NCI-H2081 treated with DMSO at 0.1 percent for 48 hours (cell line): ENCODE measurements at places on chromosomes 7 and 10.

DNA sequence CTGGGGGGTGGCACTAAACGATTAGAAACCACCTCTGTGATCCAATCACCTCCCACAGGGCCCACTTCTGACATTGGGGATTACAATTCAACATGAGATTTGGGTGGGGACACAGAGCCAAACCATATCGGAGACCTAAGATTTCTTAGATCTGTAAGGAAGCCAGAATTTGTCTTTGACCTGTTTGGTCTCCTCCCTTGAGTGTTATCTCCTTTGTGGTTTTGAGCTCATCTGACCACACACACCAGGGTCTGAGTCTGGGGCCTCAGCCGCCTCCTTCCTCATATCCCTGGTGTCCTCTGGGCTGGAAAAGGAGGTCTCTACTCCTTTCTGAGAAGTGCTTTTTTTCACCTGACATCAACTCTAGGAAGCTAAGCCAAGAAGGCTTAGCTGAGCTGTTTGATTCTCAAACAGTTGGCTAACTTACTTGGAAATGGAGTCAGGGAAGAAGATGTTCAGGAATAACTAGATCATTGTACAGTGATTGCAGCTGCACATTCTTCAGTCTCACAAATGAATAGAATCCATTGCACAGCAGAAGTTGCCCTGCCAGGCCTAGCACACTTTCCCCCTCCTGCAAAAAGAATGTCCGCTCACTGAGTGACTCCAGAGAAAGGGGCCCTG, 167.4 kb downstream of the ARHGAP21 start:
- DNase-seq = no peak

DNA sequence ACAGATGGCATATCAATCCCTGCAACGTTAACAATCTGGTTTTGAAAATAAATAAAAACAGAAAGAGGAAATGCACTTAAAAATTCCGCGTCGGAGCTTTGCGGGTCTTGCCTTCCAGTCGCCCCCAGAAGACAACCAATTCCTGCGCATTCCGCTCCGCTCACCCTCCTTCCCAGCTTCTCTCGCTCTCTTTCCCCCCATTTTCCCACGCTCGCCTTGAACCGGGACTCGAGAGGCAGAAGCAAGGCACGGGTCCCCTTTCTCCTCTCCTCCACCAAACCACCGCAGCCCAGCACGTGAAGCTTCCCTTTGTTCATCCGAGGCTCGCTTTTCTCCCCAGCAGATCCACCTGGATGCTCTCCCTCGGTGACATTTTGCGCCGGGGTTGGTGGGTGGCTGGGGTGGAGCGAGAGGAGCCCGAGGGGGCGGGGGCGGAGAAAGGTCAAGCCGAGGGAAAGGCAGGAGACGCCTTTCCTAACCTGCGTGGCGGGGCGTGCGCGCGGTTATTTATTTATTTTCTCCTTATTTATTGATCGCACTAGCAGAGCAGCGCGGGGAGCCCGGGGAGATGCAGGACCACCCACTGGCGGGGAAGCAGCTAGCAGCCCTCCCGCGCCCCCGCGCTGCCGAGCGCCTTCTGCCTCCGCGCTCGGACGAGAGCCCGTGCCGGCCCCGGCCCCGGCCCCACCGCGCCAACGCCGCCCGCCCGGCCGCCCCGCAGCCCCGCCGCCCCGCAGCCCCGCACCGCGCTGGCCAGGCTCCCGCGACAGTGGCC, at the start of gene KCND2:
KCND2 (plus strand) TSS at position 475 of the 775 bp plus-strand sequence.
- no peak for DNase-seq

- DNase-seq = no peak
Measured at GRCh38 chr10:131082991-131083481, 228.5 kb downstream of the TCERG1L start.

DNA sequence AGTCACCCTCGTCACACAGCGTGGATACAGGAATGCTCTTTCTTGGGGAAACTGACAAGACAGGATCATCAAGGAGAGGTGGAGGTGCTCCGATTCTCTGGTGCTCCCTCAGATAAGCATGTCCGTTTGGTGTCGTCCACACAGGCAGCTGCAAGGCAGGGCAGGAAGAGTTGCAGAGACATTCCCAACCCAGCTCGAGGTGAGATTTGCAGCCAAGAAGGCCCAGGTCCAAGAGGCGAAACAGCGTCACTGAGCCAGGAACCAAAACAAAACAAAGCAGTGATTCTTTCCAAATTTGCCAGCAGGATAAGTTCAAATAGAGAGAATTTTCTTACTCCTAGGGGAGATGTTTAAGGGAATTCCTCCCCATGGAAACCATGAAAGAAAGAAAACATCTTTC, 386.5 kb upstream of the PFKP start:
- DNase-seq = no peak

- no peak for DNase-seq
Measured at GRCh38 chr10:77230194-77230593, 407.4 kb downstream of the KCNMA1 start.

DNA sequence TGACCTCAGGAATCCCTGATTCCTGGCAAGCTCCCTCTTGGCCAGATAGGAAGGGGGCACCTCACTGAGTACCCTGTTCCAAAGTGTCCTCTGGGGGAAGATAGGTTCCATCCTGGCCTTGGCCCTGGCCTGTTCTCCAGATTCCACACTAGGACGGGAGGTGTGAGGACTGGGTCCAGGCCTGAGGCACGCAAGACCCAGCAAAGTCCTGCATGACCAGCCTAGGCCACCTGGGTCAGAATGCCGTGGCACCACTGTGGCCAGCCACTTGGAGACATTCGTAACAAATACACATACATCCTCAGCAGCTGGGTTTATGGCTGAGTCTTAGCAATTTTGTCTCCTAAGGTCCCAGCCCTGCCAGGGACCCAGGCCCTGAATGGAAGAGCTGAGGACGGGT, 23.3 kb upstream of the TLX1 start:
- no peak for DNase-seq

DNA sequence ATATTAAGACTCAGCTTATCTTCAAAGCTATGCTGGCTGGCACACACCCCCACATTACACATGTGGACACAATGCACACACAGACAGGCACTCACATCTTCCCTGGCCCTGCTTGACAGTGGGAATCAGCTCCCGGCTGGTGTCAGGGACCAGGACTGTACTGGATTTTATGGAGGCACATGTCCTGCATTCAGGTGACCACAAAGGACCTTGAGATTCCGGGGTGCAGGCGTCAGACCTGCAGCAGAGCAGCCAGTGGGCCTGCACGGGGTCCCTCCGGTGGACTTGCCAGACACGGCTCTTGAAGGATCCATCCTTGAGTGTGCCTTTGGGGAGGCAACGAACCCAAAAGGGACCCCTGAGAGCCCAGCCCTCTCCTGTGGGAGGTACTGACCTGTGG, 1.9 kb downstream of the CNPY1 start:
- DNase-seq = no peak

DNA sequence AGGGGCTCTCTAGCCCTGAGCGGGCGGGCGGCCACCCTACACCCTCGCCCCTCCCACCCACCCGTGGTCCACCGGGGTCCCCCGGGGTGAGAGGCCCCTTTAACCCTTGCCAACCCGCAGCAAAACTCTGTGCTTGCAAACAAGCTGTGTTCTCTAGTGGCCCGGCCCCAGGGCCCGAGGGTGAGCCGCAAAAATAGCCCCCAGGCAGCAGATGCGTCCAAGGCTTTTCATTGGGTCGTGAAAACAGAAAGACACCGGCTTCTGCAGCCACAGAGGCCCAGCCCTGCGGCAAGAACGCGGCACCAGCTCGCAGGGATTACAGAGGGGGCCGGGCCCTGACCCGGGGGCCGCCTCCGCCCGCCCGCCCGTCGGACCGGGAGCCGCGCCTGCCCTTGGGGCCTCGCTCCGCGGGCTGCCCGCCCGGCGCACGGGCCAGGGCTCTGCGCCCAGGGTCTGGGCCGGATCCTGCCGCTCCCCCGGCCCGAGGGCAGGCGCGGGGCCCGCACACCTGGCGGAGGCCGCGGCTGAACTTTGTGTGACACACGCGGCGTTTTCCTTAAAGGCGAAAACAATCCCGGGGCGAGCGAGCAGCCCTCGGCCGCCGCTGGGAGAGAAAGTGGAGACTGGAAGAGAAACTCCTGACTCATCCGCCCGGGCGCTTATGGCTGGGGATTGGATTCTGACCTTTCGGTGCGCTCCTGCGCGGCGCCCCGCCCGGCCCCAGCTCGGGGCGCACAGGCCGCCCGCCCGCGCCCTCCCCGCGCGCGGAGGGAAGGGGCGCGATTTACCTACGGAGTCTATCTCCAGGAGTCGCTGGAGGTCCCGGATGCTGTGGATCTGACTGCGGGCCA, 2.8 kb downstream of the PDGFA start:
- no peak for DNase-seq

DNA sequence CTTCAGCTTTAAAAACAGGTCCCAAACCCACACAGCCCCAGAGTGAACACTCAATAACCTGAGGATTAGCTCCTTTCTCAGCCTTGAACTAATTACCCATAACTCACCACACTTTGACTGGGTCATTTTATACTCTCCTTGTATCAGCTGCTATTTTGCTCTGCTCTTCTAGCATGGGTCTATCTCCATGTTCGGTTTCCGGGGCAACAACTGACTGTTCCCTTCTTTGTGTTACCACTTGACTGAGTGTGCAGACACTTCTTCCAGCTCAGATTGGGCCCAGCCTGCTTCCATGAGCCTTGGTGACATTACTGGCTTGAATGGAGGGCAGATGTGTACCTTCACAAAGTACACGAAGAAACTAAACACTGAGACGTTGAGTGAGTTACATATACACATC, 31.5 kb upstream of the PRPS1L1 start:
- DNase-seq = no peak

GRCh38 chr7:13201628-13202027, 514.2 kb downstream of the ARL4A start:
- DNase-seq = no peak

DNA sequence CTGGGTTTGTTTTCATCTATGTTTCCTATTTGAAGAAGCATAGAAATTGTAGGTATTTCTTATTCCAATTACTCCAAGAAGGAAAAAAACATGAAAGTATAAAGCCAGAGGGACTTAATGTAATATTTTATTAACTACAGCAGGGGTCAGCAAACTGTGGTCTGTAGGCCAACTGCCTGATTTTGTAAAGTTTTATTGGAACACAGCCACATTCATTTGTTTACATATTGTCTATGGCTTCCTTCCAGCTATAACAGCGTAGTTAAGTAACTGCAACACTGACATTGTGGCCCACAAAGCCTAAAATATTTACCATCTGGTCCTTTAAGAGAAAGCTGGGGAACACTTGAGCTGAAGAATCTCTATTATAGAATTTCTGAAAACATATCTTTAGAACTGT, 306.2 kb downstream of the BICC1 start:
- peak; percentile 3 for DNase-seq

DNA sequence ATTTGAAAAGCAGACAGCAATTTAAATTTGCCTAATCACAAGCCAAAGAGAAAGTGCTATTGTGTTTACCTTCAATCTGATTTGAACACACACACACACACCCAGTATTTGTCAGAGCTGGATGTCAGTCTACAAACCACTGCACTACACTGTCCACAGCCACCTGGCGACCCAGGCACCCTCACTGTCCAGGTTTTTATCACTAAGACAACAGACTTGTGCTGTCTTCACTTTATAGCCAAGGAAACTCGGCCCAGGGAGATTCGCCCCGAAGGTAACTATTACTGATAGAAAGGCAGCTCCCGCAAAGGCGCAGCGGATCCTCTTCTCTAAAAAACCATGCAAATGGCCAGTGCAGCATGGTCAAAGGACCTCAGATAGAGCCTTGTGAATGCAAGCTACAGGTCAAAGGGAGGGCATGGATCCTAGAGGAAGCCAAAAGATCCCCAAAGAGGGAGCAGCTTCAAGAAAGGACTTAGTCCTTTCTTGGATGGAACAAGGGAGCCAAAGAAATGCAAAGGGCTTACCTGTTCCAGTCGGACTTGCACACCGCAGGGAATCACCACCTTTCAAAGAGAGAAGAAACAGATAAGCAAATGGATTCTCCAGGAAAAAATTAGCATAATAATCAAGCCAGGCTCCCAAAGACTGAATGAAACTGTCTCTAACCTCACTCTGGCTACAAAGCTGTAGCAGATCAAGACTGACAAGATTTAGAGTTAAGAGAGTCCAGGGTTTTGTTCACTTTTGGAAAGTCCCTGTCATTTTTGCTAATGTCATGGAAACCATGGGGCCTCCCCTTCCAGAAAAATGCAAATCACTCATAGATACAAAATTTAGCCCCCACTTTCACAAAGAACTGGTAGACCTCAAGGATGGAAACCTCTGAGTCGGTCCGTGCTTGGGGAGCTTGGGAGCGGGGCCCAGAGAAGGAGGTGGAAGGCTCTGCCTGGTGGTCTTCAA, 101.1 kb downstream of the TNS3 start:
- DNase-seq = no peak

- no peak for DNase-seq
Measured at GRCh38 chr10:71857934-71858890, 7.2 kb upstream of the PSAP start.

DNA sequence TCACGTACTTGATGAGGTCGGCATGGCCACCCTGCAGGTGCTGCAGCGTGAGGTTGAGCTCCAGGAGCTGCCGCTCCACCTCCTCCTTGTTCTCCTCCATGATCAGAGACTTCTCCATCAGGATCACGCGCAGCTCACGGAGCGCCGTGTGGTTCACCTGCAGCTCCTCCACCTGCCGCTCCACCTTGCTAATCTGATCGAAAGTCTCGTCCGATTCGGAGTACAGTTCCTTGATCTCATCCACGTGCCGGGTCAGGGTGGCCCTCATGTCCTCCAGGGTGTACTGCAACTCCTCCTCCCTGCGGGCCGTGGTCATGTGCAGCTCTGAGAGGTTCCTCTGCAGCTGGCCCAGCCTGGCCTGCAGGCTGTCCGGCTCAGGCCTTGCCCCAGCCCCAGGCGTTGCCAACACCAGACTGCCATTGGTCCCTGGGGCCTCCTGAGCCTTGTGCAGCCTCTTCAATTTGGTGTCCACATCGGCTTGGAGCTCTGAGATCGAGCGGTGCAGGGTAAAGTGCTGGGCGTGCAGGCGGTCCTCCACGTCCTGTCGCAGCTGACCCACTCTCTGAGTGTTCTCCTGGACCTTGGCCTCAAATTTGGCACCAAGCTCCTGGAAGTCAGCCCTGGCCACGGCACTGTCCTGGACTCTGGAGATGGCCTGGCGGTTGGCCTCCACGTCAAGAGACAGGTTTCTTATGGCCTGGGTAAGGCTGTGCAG, 13.9 kb downstream of the MMRN2 start:
- DNase-seq = no peak

GRCh38 chr7:93944673-93945072, 23.1 kb downstream of the GNG11 start:
- DNase-seq = no peak

DNA sequence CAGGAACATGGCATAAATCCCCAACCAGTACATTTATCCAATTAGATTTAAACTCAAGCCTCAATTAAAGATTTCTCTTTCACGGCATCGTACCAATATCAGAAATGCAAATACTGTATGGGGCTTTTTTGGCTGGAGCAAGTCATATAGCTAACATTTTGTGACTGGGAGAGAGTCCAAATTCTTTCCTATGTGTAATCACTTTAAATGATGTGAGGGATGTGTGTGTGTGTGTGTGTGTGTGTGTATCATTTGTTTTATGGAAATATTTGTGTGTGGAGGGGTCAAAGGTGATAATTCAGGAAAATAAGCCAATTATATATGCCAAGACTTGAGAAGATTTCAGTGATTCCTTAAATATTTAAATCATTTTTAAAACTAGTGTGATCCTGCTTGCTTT, 196.6 kb downstream of the TRIL start:
- no peak for DNase-seq

- DNase-seq = no peak
Measured at GRCh38 chr7:7486362-7486761, 49.3 kb downstream of the COL28A1 start.
